ENCODE measurements at places on chromosomes 2 and 18.
A peak's percentile ranks its signal among the peaks of the same experiment; 100 is the strongest.

GRCh38 chr2:173896755-173897154, 68.4 kb downstream of the SP3 start:
- no peak for DNase-seq

- no peak for DNase-seq
These were observed 66.2 kb downstream of the GPR39 start for GRCh38 chr2:132482821-132483220.

GRCh38 chr2:150424406-150424805, 63.1 kb downstream of the RND3 start:
- no peak for DNase-seq

- no peak for DNase-seq
These were observed 1058.5 kb downstream of the CBLN2 start for GRCh38 chr18:71485611-71486010.

DNA sequence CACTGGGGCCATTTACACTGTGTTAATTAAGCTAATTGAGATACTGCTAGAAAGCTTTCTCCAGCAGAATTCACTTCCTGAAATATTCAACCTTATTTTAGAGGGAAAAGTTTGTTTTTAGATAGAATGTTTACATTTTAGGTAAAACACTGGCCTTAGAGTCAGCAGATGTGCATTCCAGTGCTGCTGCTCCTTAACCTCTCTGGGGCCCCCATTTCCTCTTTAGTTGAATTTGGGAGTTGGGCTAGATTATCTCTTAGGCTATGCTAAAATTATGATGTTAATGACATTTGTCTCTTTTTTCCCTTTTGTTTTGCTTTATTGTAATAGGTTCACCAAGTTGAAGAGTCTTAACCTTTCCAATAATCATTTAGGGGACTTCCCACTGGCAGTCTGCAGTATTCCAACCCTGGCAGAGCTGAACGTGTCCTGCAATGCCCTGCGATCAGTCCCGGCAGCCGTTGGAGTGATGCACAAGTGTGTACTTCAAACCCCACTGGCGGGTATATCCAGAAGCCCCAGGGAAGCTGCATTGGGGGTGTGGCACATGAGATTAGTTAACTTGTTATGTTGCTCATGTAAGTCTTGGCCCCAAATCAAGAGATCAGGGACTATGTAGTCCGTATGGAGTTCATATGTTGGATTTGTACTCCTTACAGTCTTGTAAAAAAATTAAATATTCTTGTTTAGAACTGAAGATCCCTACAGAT, 179.5 kb downstream of the PHLPP1 start:
- DNase-seq: no peak

- DNase-seq: no peak
These were observed 160.7 kb downstream of the RAB3GAP1 start for GRCh38 chr2:135212757-135213156.

DNA sequence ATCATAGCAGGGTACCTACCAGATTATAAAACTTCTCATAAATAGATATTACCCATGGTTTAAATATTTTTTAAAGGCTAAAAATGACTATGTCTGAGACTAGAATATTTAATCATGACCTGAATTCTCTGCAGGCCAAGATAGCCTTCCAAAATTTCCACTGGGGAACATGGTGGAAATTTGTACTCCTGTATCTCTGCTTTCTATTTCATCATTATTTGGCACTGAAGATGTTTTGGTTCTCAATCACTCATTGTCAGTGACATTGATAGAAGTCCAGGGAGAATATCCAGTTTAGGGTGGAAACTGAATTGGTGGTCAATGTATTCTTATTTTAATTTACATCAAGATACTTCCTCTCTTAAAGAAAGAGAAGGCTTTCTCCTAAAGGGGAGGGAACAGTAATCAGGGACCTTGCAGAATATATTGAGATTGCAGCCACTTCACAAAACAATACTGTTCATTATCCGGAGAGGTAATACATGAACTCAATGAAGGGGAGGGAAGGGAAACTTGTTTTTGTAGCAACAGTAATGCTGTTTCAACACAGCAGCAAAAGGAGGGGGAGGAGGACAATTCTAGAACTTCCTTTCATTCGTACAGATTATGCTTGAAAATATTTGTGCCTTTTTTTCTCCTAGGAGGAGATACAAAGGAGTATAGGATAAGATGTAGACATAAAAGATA, 34.1 kb downstream of the EEF1B2 start:
- peak; percentile 7 for DNase-seq

GRCh38 chr2:219171231-219171651, 1.4 kb upstream of the SLC23A3 start:
- DNase-seq: peak; percentile 66

DNA sequence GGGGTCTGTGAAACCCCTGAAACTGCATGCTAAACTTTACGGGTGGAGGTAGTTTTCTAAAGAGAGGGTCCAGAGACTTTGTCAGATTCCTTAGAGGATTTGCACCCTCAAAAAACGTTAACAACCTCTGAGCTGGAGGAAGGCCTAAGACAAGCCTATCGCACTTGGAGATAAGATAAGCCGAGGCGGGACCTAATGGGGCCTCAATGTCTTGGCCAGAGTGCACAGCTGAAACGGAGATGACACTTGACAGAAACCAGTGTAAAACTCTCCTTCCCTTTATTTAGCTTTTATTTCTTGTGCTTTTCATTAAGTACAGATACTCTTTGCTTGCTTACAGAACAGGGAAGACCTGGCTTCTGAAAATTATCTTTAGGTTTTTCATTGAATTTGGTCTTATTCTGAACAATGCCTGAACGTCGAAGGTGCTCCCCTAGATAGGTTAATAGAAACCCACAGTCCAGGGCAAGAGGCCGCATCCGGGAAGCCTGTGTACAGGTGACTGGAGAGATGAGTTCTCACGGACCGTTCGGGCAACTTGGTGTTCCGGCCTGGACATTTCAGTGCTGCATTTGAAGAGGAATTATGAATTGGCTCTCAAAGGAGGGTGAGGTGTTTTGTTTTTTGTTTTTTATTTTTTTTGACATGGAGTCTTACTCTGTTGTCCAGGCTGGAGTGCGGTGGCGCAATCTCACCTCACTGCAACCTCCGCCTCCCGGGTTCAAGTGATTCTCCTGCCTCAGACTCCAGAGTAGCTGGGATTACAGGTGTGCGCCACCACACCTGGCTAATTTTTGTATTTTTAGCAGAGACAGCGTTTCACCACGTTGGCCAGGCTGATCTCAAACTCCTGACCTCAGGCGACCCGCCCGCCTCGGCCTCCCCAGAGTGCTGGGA, 49.7 kb downstream of the SH3BP4 start:
- DNase-seq: no peak

DNA sequence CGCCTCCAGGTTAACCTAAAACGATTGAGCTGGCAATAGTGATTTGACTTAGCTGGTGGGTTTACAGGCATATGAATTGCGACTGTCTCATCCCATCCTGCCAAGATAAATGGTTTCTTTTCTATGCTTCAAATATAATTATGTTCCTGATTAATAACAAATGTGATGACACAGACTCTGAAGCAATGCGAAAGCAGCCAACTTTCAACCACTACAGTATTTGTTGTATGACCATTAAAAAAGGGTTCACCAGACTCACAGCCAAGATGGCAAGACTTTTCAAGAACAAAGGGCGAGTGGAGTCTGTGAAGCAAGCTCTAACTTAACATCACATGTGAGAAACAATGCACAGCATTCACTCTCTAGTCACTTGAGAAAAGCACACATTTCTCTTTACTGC, 186.6 kb downstream of the PID1 start:
- DNase-seq: no peak

DNA sequence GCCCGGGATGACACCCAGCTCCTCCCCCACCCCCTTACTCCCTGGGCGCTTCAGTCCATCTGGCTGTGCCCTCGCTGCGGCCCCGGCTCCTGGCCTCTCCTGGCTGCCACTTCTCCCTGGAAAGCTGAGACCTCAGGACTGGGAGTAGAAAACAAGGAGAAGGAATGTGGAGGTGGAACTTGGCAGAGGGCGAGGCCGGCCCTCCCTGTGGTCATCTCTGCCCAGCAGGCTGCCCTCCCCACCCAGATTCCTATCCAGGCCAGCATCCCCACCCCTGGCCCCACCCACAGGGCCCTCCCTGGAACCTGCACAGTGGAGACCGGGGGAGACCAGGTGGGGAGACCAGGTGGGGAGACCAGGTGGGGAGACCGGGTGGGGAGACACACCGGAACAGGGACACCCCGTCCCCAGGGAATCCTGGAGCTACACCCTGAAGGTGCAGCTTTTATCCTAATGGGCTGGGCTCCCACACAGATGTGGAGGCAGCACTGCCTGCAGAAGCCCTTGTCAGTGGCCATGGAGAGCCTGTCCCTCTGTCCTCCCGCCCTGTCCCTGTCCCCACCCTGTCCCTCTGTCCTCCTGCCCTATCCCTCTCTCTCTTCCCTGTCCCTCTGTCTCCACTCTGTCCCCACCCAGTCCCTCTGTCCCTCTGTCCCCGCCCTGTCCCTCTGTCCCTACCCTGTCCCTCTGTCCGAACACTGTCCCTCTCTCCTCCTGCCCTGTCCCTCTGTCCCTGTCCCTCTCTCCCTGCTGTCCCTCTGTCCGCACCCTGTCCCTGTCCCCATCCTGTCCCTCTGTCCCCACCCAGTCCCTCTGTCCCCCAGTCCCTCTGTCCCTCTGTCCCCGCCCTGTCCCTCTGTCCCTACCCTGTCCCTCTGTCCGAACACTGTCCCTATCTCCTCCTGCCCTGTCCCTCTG, 157.1 kb downstream of the PXDN start:
- no peak for DNase-seq

DNA sequence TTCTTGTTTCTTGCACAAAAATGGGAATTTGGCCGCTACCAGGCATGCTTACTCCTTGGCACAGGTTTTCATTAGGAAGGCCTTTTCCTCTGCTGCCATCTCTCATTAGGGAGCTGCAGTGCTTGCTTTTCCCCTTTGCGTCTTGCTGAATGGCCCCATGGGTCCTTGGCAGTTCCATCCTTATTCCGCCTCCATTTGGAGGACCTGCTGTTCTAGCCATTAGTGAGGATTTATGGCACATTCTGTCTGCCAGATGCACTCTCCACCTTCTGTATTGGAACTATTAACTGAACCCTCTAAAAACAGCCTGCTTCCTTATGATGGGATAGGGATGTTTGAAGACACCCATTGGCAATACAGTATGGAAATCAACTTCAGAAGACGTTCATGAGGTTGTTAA, 103.5 kb upstream of the NOSTRIN start:
- DNase-seq: no peak

- peak; percentile 36 for DNase-seq
These were observed 65.3 kb downstream of the SLC40A1 start for GRCh38 chr2:189515264-189515663.

- no peak for DNase-seq
These were observed 12.0 kb upstream of the IMPACT start for GRCh38 chr18:24414349-24415003.

- no peak for DNase-seq
These were observed 37.1 kb downstream of the MYO3B start for GRCh38 chr2:170215021-170215420.

DNA sequence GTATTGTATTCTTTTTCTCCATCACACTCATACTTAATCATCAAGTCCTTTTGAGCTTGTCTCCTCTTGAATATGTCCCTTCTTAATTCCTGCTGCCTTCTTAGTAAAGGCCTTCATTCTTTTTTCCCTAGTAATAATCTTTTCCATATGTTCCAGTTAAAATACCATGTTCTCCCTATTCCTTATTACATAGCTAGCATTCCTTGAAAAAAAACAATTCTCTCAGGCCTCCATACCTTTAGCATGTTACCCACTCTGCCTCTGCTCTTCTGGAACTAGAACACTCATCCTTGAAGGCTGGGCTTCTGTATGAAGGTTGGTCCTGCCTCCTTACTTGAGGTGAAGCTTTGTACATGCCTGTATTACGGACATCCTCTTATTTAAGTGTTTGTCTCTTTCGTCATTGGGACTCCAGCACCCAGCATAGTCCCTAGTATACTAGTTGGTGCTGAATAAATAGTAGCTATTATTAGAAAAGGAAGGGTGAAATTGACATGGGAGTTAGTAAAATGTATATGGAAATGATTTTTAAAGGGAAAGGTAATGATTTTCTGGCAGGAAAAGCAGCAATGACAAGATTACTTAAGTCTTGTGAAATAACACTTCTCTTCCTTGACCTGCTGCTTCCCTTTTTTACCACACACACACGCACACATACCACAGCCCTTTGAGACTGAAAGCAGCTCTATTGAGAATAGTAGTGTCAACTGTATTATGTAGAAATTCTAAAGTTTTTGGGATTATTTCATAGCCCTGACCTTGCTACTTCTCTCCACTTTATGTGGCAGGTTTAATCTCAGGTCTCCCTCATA, 45.6 kb downstream of the REL start:
- DNase-seq: peak; percentile 89

GRCh38 chr18:30595942-30596341, 446.6 kb downstream of the DSC3 start:
- no peak for DNase-seq

DNA sequence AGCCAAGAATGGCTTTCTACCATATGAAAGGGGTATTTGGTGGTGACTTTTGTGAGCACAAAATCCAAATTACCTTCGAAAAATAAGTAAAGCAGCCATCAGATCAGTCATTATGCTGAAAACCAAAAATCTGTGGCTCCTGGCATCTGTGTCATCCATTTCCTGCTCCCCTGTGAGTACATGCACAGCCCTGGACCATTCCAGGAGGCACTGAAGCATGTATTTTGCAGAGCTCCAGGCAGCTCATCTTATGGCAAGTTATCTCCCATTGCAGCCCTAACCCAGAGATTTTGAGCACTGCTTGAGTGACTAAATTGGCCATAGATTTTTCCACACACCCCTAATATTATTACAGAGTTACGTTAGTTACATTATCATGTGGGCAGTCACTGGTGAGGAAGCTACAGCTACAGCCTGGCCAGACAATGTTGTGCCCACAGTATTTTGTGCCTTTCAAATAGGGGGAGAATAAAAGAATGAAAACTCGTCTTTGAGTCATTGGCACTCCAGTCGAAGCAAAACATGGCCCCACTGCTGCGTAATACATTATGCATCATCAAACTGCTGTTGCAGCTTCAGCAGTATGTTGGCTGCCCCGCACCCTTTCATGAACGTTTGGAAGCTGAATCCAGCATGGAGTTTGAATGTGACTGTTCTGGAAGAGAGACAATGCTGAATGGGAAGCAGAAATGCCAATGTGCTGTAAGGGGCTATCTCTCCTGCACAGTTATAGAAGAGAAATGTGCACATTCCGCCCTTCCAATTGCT, 702.2 kb downstream of the RNF144A start:
- DNase-seq: no peak

- DNase-seq: no peak
These were observed 49.3 kb downstream of the BIN1 start for GRCh38 chr2:127057371-127058245.

- no peak for DNase-seq
These were observed 117.5 kb downstream of the AGAP1 start for GRCh38 chr2:235611349-235611748.

- peak; percentile 46 for DNase-seq
These were observed 397.7 kb upstream of the HNRNPA3 start for GRCh38 chr2:176814740-176815367.
